Activated CD8-positive, alpha-beta T cell treated with anti-CD3 and anti-CD28 coated beads for 36 hours (primary cell): ENCODE measurements at places on chromosomes 6 and 20.
A peak's percentile ranks its signal among the peaks of the same experiment; 100 is the strongest.

- DNase-seq = peak; percentile 82
Observed at GRCh38 chr6:34055223-34055933, 90.5 kb downstream of the GRM4 start.

GRCh38 chr6:165300422-165300936 lies 8.9 kb downstream of the C6orf118 start:
- no peak for DNase-seq

DNA sequence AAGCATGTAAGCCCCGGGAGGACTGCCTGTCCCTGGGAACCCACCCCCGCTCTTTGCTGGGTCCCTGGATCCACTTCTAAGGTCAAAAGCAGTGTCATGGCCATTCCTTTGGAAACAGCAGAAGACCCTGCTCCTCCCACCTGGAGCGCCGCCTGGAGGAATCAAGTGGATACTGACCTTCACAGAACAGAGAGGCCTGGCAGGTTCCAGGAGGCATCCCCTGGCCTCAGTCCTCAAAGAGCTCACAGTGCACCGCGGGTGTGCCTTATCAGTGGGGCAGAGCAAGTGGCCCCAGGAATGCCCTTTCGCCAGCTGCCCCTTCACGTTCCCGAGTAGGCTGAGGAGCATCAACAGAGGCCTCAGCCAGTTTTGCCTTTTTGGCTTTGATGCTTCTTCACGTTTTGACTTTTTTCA lies 11.1 kb upstream of the SLC4A11 start:
- no peak for DNase-seq

- DNase-seq = peak; percentile 16
Observed at GRCh38 chr20:5127859-5128424, 1.1 kb downstream of the CDS2 start.

DNA sequence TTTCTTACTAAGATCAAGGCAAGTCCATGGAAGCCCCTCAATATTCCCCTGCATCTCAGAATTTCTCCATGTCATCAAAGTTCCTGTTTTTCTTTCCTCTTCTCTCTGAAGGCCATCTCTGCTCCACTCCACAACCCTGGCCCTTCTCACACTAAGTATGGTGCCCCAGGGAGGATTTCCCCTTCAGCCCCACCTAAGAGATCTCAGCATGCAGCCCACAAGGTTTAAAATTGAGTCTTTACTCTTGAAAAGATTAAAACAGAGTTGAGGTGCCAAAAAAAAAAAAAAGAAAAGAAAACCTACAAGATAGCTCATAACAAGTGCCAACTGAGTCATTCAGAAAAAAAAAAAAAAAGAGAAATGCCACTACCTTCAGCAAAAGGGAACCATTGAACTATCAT lies 36.5 kb upstream of the TNFAIP3 start:
- DNase-seq = peak; percentile 72

DNA sequence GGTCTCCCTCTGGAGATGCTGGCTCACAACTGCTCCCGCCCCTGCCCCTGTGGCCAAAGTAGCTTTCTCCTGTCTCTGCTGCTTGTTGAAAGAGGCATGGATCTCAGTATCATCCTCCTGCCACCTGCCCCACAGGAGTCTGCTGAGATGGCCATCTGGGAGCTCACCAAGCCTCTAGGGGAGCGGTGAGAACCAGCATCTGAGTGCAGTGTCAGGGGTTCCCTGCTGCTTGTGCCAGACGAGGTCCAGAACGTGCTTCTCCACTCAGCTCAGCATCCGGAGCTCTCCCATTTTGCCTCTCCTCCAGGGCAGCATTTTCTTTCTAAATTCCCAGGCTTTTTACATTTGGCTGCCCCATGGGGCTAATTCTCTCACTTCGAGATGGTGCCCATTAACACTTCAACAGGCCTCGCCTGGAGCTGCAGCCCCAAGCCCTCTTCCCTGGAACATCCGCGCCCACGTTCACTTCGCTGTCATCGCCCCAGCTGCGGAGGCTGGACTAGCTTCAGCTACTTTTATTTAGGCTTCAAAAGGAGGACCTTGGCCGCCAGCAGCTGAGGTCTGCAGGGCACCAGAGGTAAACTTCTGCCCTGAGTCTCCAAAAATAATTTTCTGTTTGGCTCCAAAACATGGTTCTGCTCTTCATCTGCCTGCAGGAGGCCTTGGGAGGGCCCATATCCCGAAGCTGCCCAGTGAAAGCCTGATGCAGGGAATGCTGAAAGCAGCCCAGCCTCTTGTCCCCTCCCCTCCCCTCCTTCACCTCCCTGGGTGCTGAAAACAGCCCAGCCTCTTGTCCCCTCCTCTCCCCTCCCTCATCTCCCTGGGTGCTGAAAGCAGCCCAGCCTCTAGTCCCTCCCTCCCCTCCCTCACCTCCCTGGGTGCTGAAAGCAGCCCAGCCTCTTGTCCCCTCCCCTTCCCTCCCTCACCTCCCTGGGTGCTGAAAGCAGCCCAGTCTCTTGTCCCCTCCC lies 25.2 kb upstream of the MLN start:
- DNase-seq = no peak

DNA sequence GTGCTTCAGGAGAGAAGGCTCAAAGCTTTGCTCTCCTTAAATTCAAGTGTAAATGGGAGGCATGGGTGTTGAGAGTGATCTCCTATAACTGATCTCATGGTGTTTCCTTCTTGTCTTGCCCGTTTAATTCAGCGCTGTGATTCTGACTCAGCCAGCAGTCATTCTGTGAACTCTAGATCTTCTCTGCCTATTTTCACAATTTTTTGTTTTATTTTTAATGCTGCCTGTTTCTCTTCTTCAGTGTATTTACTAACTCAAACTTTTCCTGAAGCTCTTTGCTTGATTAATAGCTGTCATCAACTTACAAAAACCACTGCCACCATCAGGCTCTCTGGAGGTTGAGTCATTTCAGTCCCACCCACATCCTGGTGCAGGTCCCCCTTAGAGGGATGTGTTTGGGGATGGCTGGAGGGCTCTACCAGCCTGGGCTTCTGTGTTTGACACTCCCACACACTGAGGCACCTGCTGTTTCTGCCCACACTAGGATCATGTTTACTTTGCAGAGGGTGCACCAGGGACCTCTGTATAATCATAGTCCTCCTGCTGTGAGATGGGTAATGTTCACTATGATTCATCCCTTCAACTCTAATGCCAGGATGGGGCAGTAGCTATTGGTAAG lies 94.0 kb downstream of the SHLD1 start:
- peak; percentile 92 for DNase-seq

DNA sequence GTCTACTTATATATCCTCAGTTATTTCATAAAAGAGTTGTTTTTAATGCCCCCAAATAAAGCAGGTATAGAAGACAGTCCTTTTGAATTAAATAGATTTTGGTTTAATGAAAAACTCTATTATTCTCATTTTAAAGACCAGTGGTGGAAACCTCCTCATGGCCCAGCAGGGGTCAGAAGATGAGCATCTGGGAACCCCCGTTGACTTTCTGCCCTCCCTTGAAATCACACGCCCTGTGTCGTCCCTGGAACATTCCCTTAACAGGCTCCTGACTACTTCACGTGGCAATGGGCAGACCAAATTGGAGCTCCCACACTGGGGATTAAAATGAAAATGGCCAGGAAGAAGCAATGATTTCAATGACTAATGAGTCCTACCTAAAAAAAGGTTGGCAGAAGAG lies 220.9 kb downstream of the KIF16B start:
- DNase-seq = no peak

DNA sequence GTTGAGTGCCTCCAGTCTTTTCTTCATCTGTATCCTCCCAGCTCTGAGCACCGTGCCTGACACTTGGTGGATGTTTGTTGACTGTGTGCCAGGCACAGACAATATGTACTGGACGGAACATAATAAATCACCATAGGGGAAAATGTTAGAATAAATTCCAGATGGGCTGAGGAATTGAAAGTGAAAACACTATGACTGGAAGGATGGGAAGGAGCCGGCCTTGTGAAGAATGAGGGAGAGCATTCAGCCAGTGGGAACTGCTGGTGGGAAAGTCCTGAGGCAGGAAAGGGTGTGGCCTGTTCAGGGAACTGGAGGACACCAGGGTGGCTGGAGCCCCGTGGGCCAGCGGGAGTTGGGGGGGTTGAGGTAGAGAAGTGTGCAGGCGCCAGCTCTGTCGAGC lies 75.4 kb downstream of the MTHFD1L start:
- DNase-seq = no peak

GRCh38 chr6:29834564-29835436 lies 7.2 kb downstream of the HLA-G start:
- DNase-seq = peak; percentile 63

GRCh38 chr20:6055161-6055783 lies 1.4 kb upstream of the LRRN4 start:
- DNase-seq = no peak

GRCh38 chr20:24842918-24843715 lies 106.0 kb upstream of the CST7 start:
- no peak for DNase-seq

DNA sequence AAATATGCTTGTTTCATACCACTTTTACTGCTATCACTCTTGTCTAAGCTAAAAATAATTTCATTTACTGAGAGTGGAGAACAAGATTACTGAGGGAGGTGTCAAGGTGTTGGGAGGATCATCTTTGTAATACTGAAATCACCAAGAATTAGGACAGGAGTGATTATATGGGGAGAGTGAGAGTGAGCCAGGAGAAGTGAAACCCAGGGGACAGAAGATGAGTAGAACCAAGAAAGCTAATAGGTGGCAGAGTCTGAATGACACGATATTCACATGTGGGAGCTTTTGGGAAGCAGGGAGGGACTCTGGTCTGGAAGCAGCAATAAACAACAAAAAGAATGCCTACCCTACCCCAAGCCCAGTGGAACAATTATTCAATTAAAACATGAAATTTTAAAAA lies 58.6 kb downstream of the AK9 start:
- no peak for DNase-seq

GRCh38 chr6:100665041-100665380 lies 200.3 kb upstream of the SIM1 start:
- peak; percentile 17 for DNase-seq

- DNase-seq = peak; percentile 50
Observed at GRCh38 chr20:58891718-58892140, 39.2 kb downstream of the GNAS start.

- no peak for DNase-seq
Observed at GRCh38 chr20:2804041-2804828, 3.8 kb upstream of the CPXM1 start.

- DNase-seq = peak; percentile 11
Observed at GRCh38 chr6:144543006-144543871, 258.1 kb downstream of the UTRN start.

- no peak for DNase-seq
Observed at GRCh38 chr6:169893624-169894023, 142.2 kb downstream of the ERMARD start.

GRCh38 chr20:19692685-19693119 lies 65.4 kb upstream of the RIN2 start:
- DNase-seq = peak; percentile 61

- DNase-seq = no peak
Observed at GRCh38 chr6:111861431-111861885, 11.8 kb downstream of the FYN start.
